ENCODE measurements at places on chromosomes 3 and 15.

- DNase-seq = peak; percentile 58
Observed at GRCh38 chr3:24521420-24522145, 26.9 kb upstream of the THRB start.

GRCh38 chr3:182716114-182716688, 77.1 kb upstream of the ATP11B start:
- no peak for DNase-seq

GRCh38 chr3:159609625-159610024, 379.0 kb upstream of the IL12A start:
- peak; percentile 52 for DNase-seq

DNA sequence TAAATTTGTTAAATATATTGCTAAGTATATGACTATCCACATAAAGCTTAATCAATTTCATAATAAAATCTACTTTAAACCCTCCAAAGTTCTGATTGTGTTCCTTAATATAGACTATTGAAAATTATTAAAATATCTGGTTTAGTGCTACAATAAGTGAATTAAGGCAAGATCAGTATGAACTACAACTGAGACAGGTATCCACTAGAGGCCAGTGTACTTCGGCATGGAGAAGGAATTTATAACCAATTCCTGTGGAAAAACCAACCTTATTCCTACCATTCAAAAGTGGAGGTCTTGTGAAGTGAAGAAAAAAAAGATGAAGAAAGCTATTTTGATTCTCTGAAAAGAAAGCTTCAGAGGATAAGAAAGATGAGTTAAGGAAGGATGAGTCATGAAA, 237.7 kb downstream of the SUCLG2 start:
- peak; percentile 25 for DNase-seq

GRCh38 chr15:99239545-99240198, 9.7 kb downstream of the TTC23 start:
- peak; percentile 43 for DNase-seq

DNA sequence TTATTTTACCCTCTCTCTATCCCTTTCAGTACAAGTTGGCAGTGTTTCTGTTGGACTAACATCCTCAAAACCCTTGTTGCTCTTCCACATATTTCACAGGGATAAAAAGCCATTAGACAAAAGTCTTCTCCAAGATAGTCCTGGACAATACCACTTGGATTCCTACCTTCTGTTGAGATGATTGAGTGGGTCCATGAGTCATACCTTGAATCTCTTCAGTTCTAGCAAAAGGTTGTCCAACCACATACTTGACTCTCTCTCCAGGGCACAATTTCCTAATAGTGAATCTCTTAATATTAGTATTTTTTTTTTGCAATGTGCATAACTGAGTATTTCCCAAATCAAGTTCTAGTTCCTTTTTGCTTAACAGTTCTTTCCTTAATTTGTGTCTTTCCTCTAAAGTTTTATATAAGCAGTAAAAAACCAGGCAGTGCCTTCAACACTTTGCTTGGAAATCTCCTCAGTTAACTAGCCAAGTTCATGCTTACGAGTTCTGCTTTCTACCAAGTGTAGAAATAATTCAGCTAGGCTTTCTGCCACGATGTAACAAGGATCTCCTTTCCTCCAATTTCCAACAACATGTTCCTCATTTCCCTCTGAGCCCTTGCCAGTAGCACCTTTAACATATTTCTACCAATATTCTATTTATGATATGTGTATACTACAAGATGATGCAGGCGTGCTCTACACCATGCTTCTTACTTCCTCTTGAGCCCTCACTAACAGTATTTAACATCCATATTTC, 68.3 kb upstream of the NEO1 start:
- DNase-seq = no peak

GRCh38 chr3:71537211-71537611, 46.3 kb downstream of the FOXP1 start:
- peak; percentile 74 for DNase-seq

DNA sequence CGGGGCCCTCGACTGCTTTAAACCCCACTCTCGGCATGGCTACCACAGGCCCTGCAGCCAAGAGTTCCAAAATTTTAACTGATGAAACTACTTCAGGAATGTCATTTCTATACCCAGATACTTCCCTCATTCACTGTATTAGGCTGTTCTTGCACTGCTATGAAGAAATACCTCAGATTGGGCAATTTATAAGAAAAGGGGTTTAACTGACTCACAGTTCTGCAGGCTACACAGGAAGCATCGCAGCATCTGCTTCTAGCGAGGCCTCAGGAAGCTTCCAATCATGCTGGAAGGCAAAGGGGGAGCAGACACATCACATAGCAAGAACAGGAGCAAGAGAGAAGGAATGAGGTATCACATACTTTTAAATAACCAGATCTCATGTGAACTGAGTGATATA, 21.6 kb upstream of the ALCAM start:
- DNase-seq = no peak

GRCh38 chr3:97417-98258, 98.9 kb upstream of the CHL1 start:
- no peak for DNase-seq

DNA sequence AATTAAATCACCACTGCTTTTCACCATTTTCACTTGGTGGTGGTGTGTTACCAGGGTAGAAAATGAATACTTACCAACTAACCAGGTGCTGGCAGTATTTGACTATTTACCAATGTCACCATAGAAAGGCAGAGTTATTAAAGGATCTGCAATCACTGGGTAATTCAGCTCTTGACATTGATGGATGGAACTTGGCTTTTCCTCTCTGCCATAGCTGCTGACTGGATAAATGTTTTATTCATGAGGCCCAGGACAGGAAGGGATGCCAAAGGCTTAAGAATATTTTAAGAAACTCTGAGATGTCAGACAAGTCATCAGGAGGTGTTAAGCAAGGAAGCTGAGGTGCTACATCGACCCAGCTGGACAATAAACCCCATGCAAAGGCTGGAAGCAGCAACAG, 495.5 kb upstream of the CFAP20DC start:
- no peak for DNase-seq

DNA sequence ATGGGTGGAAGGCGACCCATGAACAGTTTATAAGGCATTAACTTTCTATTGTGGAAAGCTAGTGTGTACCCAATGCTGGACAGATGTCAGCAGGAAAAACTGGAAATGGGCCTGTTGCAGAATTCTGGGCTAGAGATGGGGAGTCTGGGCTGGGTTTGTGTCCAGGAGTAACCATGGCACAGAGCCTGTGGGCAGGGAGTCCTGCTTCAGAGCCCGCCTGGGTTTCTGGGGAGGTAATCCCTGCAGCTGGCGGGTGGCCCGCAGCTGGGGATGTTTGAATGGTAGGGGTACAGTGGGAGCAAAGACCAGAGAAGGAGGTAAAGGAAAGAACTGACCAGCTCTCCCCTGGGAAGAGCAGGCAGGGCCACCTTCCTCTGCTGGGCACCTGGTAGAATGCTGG, 25.7 kb downstream of the ACAA1 start:
- DNase-seq = no peak

GRCh38 chr3:170496026-170496867, 77.6 kb downstream of the CLDN11 start:
- DNase-seq = no peak

GRCh38 chr3:157130467-157131251, 29.3 kb downstream of the CCNL1 start:
- peak; percentile 78 for DNase-seq

DNA sequence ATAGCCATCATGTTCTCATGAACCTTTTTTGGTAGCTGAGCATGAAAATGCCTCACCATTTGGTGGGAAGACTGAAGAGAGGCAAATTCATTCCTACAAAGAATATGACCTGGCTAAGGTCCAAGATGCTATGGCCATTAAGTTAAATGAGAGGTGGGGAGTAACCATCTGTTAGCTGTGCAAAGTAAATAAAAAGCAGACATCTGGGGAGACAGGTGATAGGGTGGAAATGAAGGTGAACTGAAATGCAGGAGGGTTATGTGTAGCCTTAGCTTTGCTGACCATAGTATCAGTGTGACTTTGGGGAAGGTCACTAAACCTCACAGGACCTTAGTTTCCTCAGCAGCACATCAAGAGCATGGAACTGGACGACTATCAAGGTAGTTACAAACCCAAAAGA, 111.0 kb upstream of the STRIT1 start:
- DNase-seq = no peak

GRCh38 chr3:192091831-192092230, 630.9 kb downstream of the PYDC2 start:
- DNase-seq = peak; percentile 5

DNA sequence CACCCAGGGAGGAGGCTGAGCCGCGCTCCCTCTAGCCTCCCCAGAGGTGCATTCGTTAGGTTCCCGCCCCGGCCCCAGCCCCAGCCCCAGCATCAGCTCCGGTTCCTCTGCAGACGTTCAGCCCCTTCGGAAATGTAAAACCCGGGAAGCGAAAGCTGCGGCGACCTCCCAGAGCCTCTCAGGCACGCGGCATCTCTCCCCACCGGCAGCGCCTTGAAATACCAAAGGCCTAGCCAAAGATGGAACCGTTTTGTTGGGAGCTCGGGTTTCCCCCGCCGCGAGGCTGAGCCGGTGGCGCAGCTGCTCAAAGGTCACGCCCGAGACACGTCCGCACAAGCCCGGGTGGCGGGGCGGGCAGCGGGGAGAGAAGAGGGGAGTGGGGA, 77.8 kb upstream of the HES1 start:
- peak; percentile 71 for DNase-seq

- no peak for DNase-seq
Observed at GRCh38 chr3:15781637-15782402, 16.0 kb downstream of the ANKRD28 start.

GRCh38 chr15:91409387-91409786, 309.3 kb downstream of the SV2B start:
- no peak for DNase-seq

GRCh38 chr15:51283026-51283425, 55.4 kb downstream of the CYP19A1 start:
- no peak for DNase-seq

DNA sequence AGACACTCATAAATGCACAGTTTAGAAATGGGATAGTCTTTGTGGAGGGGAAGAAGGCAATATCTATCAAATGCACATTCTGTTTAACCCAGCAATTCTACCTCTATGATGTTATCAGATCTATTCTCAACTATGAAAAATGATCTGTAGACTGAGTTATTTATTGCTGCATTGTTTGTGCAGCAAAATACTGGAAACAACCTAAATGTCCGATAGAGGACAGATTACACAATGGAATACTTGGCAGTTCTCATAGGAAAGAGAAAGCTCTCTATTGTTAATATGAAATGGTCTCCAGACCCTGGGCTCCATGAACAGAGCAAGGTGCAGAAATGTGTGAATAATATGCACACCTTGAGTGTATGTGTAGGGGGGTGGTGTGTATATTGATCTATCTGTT, 49.0 kb upstream of the SELENOK start:
- DNase-seq = no peak

DNA sequence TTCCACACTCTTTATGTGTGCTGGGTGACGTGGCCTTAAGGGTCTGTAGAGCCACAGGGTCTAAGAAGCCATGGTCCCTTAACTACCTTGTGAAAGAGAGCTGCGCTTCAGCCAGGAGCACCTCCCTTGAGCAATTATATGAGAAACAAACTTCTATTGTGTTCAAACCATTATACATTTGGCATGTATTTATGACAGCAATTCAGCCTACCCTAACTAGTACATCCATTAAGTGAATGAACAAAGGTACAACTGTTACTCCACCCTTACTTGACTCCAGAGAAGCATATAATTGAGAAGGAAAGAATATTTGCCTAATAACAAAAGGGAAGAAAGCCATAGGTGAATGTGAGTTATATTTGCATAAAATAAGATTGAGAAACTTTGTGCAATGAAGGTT, 69.8 kb upstream of the BOC start:
- DNase-seq = no peak

- DNase-seq = no peak
Observed at GRCh38 chr3:196198771-196199753, 12.1 kb downstream of the ZDHHC19 start.

- DNase-seq = no peak
Observed at GRCh38 chr3:30996467-30996866, 102.0 kb upstream of the GADL1 start.

- no peak for DNase-seq
Observed at GRCh38 chr3:71873093-71873611, 88.2 kb upstream of the PROK2 start.

- DNase-seq = no peak
Observed at GRCh38 chr3:29267226-29267625, 13.6 kb upstream of the RBMS3 start.

- DNase-seq = no peak
Observed at GRCh38 chr15:65028338-65028737, 1.1 kb downstream of the MTFMT start.

GRCh38 chr3:14540821-14541385, 761 bp upstream of the GRIP2 start:
- DNase-seq = no peak

- no peak for DNase-seq
Observed at GRCh38 chr3:190601622-190602021, 87.7 kb downstream of the IL1RAP start.

DNA sequence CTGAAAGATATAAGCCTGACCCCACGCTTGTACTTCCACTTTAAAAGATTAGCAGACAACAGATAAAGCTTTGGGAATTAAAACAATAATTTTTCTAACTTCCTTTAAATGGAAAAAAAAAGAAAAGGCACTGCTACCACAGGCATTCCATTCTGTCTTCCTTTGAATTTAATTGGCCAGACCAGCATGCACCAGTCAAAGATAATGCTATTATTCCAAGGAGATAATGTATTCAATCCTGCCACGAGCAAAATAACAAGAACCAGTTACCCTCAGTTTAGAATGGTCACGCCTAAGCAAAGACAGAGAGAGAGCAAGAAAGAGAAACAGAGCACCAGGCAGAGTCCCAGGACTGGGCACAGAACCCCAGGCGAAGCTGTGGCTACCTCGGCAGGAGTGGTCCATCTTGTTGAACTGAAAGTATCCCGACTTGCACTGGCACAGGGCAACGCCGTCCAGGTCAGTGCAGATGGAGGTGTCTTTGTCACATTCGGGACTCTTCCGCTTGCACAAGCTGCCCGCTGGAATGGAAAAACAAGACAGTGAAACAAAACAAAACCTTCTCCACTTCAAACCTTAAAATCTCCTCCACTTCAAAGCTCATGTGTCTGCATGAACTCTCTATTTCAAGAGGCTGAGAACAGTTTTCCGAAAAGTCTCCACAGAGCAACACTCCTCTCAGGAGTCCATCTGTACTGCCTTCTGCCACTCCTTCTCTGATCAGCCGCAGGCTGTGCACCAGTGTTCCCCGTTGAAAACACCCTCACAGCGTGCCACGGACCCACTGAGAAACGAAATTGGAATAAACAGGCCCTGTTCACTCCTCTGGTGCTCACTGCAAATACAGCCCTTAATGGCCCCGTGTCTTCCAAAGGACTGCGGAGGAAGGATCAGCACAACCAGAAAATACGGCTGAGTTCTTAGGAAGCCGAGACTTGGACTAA, 58.2 kb downstream of the HEG1 start:
- DNase-seq = no peak

- peak; percentile 88 for DNase-seq
Observed at GRCh38 chr15:72722071-72722696, 36.2 kb downstream of the BBS4 start.

- peak; percentile 65 for DNase-seq
Observed at GRCh38 chr15:66595931-66596545, 30.2 kb upstream of the LCTL start.

DNA sequence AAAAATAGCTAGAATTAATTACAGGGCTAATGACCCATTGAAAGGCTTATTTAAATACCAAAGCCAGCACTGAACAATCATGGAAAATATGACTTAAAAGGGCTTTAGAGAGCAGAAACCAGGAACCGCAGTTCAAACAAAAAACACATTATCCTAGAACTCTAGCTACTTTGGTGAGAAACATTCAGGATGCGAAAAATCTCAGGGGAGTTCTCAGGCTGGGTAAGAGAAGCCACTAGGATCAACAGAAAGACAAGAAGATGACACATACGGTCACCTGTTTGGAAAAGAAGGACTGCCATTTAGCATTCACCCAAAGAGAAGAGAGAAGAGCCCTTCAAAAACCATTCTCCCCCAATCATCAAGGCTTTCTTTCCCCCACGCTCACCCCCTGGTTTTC, 75.6 kb upstream of the ICE2 start:
- no peak for DNase-seq
